ENCODE measurements at places on chromosomes 16 and 17.
A peak's percentile ranks its signal among the peaks of the same experiment; 100 is the strongest.

DNA sequence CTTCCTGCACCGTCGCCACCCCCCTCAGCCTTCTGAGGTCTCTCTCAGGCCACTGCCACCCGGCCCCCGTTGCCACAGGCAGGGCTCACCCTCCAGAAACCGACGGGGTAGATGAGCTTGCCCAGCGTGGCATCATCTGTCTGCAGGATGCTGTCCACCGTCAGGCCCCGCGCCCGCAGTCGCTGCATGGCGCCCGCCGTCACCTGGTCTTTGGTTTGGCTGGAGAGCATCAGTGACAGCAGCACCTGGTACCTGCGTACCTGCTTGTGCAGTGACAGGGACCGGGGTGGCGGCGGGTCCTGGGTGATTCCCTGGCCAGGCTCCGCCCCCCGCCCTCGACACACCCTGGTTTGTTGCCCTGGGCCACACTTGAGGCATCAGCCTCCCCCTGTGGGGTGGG is 3.1 kb downstream of the NTHL1 start:
- no peak for DNase-seq

GRCh38 chr16:84995663-84996062 is 15.7 kb downstream of the ZDHHC7 start:
- DNase-seq: no peak

DNA sequence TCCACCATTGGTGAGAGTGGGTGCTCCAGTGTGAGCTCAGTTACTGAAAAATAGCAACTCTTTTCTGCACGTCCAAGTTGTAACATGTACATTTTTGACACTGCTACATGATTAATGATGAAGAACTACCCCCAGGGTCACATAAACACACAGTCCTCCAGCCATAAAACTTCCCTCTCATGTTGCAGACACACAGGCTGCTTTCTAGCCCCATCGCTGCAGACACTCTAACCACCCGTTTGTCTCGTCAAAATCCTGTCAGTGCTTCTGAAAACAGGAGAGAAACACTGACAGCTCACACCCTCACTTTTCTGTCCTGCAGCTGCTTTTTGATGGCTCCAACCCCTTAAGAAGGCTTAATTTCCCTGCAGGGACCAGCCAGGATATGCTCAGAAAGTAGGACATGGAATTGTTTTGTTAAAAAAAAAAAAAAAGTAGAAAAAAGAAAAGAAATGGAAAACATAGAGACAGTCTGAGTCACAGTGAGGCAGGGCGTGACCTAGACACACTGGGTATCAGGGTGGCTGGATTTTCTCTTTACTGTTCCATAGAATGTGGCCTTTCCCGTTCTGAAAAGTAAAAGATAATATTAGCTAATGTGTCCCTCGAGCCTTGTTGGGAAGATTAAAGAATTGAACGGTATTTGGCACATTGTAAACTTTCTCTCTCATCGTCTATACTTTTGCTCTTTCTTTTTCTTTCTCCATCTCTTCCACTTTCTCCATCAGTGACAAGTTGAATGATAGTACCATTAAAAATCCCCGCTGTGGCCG is 20.7 kb upstream of the CCL5 start:
- DNase-seq: no peak

GRCh38 chr17:32159586-32160438 is 17.5 kb downstream of the RHOT1 start:
- DNase-seq: no peak

DNA sequence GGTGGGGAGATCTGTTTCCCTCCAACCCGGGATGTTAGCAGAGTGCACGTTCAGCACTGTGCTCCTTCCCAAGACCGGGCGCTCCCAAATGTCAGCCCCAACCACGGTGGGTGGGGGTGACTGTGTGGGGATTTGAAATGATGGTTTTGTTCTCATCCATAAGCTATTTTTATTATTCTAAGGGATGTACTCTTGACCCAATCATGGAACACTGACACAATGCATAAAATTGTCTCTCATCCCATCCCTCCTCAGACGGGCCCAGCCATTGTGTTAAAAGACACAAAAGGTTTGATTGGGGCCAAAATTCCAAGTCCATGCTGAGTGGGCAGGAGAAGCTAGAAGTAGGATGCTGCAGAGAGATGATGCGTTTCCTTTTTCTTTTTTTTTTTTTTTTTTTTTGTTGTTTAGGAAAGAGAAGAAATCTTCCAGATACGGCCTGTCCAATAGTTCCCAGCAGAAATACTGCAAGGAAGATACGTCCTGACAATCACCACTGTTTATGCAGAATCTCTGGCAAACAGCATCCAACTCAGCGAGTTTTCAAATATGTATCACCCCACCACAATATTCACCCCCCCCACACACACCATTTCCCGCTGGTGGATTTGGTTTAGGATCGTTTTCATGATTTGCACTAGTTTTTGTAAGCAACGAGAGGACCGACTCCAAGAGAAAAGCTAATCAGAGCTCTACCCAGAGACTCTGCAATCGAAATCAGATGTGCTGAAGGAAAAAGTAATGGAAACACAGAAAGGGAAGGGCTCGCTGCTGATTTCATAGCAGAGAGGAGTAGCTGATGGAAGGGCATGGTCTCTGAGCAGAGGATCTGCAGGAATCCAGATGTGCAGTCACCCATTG is 163.5 kb upstream of the DYNLRB2 start:
- peak; percentile 75 for DNase-seq

DNA sequence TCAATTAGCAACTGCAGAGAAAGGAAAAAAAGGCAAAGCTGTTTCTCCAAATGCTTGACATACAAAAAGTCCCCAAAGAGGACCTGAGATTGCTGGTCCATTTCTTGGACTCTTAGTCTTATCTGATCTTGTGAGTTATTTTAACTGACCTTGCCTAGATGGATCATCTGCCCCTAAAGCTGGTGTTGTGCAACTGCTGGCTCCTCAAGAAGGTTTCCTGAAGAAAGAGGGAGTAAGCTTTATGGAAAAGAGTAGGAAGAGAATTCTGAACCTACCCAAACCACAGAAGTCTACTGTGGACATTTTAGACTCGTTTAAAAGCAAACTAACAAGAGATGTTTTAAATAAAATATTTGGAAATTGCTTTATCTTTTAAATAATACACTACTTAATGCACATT is 140.0 kb upstream of the HS3ST3A1 start:
- no peak for DNase-seq

- DNase-seq: peak; percentile 27
Observed at GRCh38 chr17:78618264-78619066, 41.3 kb upstream of the DNAH17 start.

- DNase-seq: peak; percentile 76
Observed at GRCh38 chr16:57112403-57113041, 20.1 kb downstream of the CPNE2 start.

GRCh38 chr17:11797803-11798202 is 199.5 kb downstream of the ZNF18 start:
- DNase-seq: no peak

DNA sequence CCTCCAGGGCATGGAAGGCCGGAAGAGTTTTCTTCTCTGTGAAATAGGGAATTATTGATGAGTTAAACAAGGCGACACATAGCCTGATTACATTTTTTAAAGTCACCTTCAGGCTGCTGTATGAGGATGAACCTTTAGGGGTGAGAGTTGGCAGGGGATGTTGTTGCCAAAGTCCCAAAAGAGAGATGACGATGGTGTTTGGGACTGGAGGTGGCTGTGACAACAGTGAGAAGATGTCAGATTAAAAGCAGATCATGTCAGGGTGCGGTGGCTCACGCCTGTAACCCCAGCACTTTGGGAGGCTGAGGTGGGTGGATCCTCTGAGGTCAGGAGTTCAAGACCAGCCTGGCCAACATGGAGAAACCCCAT is 16.8 kb upstream of the ASGR2 start:
- no peak for DNase-seq

- DNase-seq: no peak
Observed at GRCh38 chr17:48066656-48067055, 18.5 kb downstream of the NFE2L1 start.

Measured in left hindlimb (tissue), 1 donor.